Osteocyte (in vitro differentiated cells): ENCODE measurements at places on chromosomes 2 and 18. TPM values are rescaled to one million over a fixed set of nuclear protein-coding genes. Genes with fewer than 3 reads are reported as not detected.

DNA sequence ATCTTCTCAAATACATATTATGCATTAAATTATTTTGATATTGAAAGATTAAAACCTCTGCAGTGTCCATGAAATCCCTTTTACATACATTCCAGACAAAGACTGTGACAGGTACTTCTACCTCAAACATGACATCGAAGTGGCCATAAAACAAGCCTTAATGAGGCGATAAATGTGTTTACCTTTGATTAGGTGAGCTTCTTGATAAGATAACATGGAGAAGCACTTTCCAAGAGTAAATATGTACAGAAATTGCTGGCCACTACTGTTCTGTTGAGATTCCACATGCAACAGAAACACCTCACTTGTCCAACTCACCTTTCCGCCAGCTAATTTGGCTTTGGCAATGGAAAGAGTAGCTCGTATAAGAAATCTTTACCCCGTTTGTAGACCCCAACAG is 55.2 kb downstream of the ZEB2 start:
- H3K4me3 ChIP-seq, result no peak overlapping the region
- H3K27ac ChIP-seq, result peak overlapping the region; percentile 9
- no peak for DNase-seq
- H3K36me3 ChIP-seq, result peaks cover 13% of the 10 kb centered on the region
- no peaks in the 10 kb centered on the region for H3K27me3 ChIP-seq

The TBC1D8 gene
- total RNA-seq, result 15.2 and 16.3 TPM in 2 replicates

The MITD1 gene
- 22.6 and 23.2 TPM in 2 replicates for total RNA-seq

GRCh38 chr2:12884713-12885282 is 168.1 kb downstream of the TRIB2 start:
- DNase-seq, result no peak
- no peaks in the 10 kb centered on the region for H3K27me3 ChIP-seq
- H3K27ac ChIP-seq, result peak overlapping the region; percentile 34

DNA sequence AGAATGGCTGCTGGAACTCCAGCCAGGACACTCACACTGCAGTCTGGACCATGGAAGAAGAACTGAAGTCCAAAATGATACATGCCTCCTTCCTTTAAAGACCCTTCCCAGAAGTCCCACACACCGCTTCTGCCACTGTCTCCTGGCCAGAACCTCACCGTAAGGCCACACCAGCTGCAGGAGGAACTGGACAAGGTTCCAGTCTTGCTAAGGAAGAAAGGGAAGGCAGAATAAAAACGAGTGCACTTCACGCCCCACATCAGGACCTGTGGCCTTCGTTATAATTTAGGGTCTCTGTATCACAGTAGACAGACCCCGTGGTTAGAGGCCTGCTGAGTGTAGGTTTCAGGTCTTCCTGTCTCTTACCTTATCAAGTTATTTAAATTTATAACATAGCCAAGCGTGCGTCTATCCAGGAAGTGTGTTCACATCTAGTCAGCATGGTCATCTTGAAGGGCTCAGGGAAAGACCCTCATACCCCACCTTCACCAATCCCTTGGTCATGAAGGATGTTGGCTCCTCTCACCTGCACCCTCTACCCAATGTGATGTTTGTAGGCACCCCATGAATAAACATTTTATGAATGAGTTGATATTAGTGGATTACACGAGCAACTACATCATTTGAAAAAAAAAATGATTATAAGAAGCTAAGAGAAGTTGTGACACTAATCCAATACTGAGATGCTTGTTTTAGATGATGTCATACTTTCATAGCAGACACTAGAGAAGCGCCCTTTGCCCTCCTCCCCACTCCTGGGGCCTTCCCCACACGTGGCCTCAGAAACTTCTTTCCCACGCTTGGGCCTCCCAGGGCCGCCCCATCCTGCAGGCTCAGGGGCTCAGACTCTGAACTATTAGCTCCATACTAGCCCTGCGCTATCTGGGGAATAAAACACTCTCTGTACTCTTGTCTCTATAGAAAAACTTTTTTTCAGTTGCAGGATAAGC is 157.6 kb downstream of the FAM210A start:
- H3K4me3 ChIP-seq, result no peak overlapping the region
- H3K4me1 ChIP-seq, result no peaks in the 10 kb centered on the region
- H3K27ac ChIP-seq, result no peak overlapping the region
- H3K36me3 ChIP-seq, result no peaks in the 10 kb centered on the region

The MAP3K19 gene
- not detected in 2 replicates for total RNA-seq

DNA sequence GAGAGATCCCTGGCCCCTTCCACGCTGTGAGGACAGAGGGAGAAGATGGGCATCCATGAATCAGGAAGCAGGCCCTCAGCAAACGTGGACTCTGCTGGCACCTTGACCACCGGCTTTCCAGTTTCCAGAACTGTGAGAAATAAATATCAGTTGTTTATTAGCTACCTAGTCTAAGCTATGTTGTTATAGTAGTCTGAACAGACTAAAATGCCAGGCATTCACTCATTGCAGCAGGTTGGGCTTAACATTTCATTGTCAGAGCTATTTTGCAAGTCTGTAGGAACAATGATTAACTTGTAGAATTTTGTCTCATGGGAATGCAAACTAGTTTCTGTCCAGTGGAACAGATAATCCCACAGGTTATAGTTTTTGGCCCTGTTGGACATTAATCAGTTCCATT is 24.8 kb upstream of the TBC1D8 start:
- no peak overlapping the region for H3K4me3 ChIP-seq
- no peak overlapping the region for H3K27ac ChIP-seq
- no peak for DNase-seq
- peaks cover 19% of the 10 kb centered on the region for H3K4me1 ChIP-seq
- no peaks in the 10 kb centered on the region for H3K27me3 ChIP-seq

GRCh38 chr2:12504443-12504842 is 212.3 kb upstream of the TRIB2 start:
- H3K4me3 ChIP-seq, result no peak overlapping the region
- no peaks in the 10 kb centered on the region for H3K36me3 ChIP-seq
- peaks cover 14% of the 10 kb centered on the region for H3K4me1 ChIP-seq
- H3K27ac ChIP-seq, result no peak overlapping the region

DNA sequence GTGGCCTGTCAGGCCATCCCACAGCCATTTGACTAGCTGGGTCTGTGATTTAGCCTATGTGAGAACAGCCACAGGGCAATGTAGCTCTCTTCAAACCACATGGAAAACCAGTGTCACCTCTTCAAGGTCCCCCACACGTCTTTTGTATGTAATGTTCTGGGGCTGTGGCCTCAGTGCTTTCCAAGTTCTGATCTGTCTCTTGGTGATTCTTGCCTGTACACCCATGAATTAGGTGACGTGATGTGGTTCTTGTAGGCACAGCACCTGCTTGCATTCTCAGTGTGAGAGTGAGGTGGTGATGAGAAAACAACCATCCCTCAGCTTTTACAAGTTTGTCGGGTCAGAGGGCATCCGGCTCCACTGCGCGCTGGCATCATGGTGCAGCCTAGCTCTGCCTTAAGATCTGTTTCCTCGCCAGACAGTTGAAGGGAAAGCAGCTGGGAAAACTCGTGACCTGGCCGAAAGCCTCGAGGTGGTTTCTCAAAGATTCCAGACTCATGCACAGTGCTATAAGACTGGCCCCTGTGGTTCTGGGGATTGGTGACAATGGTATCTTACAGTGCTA is 125.8 kb downstream of the TANC1 start:
- H3K27ac ChIP-seq, result peak overlapping the region; percentile 34
- peaks cover 65% of the 10 kb centered on the region for H3K4me1 ChIP-seq
- H3K27me3 ChIP-seq, result no peaks in the 10 kb centered on the region
- peaks cover 14% of the 10 kb centered on the region for H3K36me3 ChIP-seq
- H3K4me3 ChIP-seq, result no peak overlapping the region

The BMP10 gene
- total RNA-seq, result not detected in 2 replicates

The LIPT1 gene
- total RNA-seq, result 4.9 and 6.3 TPM in 2 replicates

The KHK gene
- total RNA-seq, result 2.0 and 2.4 TPM in 2 replicates

- no peak overlapping the region for H3K4me3 ChIP-seq
- no peaks in the 10 kb centered on the region for H3K36me3 ChIP-seq
- H3K27me3 ChIP-seq, result peaks cover 42% of the 10 kb centered on the region
- peak; percentile 56 for DNase-seq
- no peak overlapping the region for H3K27ac ChIP-seq
These were observed 15.3 kb upstream of the IL36G start for GRCh38 chr2:112962308-112963175.

DNA sequence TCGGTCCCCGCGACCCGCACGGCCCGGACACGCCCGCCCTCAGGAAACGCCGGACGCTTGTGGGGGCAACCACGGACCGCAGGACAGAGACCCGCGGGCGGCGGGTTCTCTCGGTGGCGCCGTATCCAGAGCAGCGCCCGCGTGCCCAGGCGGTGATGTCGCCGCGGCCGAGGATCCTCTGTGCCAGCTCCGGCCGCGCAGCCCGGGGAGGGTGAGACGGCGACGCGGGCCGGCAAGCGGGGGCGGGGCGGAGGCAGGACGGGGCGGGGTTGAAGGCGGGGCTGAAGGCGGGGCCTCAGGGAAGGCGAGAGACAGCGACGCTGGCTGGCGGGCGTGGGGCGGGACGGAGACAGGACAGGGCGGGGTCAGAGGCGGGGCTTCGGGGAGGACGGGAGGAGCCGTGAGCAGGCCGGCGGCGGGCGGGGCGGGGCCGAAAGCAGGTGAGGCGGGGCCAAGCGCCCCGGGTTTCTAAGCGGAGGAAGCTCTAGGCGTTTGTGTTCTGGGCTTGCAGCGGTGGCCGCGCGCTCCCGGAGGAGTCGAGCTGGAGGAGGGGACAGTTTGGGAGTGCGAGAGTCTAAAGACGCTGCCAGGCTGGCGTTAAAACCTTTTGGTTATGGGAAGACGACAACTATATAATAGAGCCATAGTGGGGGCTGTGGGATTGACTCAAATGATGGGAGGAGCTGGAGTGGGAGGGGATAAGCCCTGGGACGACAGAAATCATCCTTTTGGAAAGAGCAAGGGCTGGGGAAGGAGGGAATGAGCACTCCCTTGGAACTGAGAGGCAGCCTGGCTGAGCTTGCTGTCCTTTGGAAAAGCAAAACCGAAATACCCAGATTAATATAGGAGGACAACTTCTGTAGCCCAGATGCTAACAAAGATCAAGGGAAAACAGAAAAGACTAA is at the start of gene DSEL:
DSEL (minus strand) TSS at position 182 of the 905 bp plus-strand sequence. CDS start 2,112 bp downstream, outside the sequence.
- peaks cover 74% of the 10 kb centered on the region for H3K4me1 ChIP-seq
- H3K27me3 ChIP-seq, result no peaks in the 10 kb centered on the region
- peak within 1 kb of the TSS; percentile 88 for H3K4me3 ChIP-seq
- DNase-seq, result peak; percentile 100
- peak within 1 kb of the TSS; percentile 97 for H3K27ac ChIP-seq

The NEU2 gene
- not detected in 2 replicates for total RNA-seq

The TEKT4 gene
- total RNA-seq, result not detected in 2 replicates

- H3K4me3 ChIP-seq, result no peak overlapping the region
- peaks cover 17% of the 10 kb centered on the region for H3K27me3 ChIP-seq
- no peak overlapping the region for H3K27ac ChIP-seq
- H3K36me3 ChIP-seq, result no peaks in the 10 kb centered on the region
- H3K4me1 ChIP-seq, result peaks cover 1% of the 10 kb centered on the region
These were observed 9.4 kb upstream of the DUSP19 start for GRCh38 chr2:183069174-183069573.

The SERPINB7 gene
- not detected in 2 replicates for total RNA-seq

DNA sequence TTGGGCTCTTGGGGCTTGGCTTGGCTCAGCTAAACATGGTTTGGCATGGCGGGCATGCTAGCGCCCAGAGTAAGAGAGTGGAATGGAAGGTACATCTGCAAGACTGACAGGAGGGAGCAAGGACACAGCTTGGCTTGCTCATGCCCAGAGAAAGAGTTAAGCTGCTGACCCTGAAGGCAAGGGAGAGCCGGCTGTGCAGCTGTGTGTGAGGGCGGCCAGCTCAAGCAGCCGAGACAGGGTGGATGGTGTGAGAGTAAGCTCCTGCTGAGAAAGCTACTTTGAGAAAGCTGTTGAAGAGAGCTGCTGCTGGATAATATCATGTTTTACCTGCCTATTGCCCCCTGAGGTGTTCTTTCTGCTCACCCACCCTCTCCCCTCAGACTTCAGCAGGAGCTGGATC is 135.6 kb downstream of the CCBE1 start:
- H3K4me1 ChIP-seq, result peaks cover 12% of the 10 kb centered on the region
- peaks cover 2% of the 10 kb centered on the region for H3K36me3 ChIP-seq
- no peak overlapping the region for H3K27ac ChIP-seq
- no peak overlapping the region for H3K4me3 ChIP-seq
- no peak for DNase-seq
- no peaks in the 10 kb centered on the region for H3K27me3 ChIP-seq

- H3K27ac ChIP-seq, result no peak overlapping the region
- no peak overlapping the region for H3K4me3 ChIP-seq
- H3K27me3 ChIP-seq, result no peaks in the 10 kb centered on the region
- H3K4me1 ChIP-seq, result peaks cover 14% of the 10 kb centered on the region
These were observed 38.8 kb downstream of the ITGB1BP1 start for GRCh38 chr2:9384521-9384920.

DNA sequence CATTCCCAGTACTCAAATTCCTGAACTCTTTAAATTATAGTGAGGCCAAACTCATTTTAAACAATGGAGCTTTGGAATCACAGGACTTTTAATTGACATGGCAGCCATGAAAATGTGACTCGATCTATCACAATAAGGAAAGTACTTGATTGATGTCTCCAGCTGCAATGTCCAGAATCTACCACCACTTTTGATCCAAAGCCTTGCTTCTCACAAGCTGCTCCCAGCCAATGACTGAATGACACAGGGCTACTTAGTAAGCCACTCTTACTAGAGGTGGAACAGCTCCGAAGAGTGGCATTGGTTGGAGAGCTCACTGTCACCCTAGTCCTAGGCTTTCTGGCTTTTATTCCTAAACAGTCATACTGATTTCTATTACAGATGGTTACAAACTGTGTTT is 270.1 kb downstream of the IRS1 start:
- H3K4me1 ChIP-seq, result no peaks in the 10 kb centered on the region
- no peaks in the 10 kb centered on the region for H3K36me3 ChIP-seq
- H3K27me3 ChIP-seq, result no peaks in the 10 kb centered on the region
- no peak overlapping the region for H3K4me3 ChIP-seq
- no peak overlapping the region for H3K27ac ChIP-seq

DNA sequence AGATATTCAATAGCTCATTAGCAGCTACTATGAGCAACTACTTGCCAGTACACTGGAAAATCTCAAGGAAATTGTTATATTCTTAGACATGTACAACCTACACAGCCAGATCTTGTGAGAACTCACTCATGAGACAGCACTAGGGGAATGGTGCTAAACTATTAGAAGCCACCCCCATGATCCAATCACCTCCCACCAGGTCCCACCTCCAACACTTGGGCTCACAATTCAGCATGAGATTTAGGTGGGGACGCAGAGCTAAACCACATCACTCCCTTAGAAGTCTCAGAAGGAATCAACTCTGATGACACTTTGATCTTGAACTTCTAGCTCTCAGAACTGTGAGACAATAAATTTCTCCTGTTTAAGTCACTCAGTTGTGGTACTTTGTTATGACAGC is 418.3 kb upstream of the SPHKAP start:
- no peak overlapping the region for H3K4me3 ChIP-seq
- H3K4me1 ChIP-seq, result no peaks in the 10 kb centered on the region
- no peak for DNase-seq
- no peaks in the 10 kb centered on the region for H3K36me3 ChIP-seq
- no peaks in the 10 kb centered on the region for H3K27me3 ChIP-seq

The IL36RN gene
- not detected in 2 replicates for total RNA-seq

- H3K36me3 ChIP-seq, result no peaks in the 10 kb centered on the region
- peaks cover 11% of the 10 kb centered on the region for H3K4me1 ChIP-seq
- H3K27ac ChIP-seq, result no peak overlapping the region
- H3K27me3 ChIP-seq, result no peaks in the 10 kb centered on the region
- DNase-seq, result no peak
- H3K4me3 ChIP-seq, result peak overlapping the region; percentile 65
These were observed 10.2 kb downstream of the CATIP start for GRCh38 chr2:218366621-218367414.

GRCh38 chr2:106314444-106314843 is 120.3 kb upstream of the UXS1 start:
- H3K4me3 ChIP-seq, result no peak overlapping the region
- no peak overlapping the region for H3K27ac ChIP-seq
- DNase-seq, result no peak
- H3K36me3 ChIP-seq, result no peaks in the 10 kb centered on the region
